ENCODE measurements at places on chromosomes 13 and 19. TPM values are rescaled to one million over a fixed set of nuclear protein-coding genes. Genes with fewer than 3 reads are reported as not detected.

C13orf46 gene
- not detected for total RNA-seq

KIR3DL2 gene
- not detected for total RNA-seq

FSD1 gene
- total RNA-seq, result 22.9 TPM

DNA sequence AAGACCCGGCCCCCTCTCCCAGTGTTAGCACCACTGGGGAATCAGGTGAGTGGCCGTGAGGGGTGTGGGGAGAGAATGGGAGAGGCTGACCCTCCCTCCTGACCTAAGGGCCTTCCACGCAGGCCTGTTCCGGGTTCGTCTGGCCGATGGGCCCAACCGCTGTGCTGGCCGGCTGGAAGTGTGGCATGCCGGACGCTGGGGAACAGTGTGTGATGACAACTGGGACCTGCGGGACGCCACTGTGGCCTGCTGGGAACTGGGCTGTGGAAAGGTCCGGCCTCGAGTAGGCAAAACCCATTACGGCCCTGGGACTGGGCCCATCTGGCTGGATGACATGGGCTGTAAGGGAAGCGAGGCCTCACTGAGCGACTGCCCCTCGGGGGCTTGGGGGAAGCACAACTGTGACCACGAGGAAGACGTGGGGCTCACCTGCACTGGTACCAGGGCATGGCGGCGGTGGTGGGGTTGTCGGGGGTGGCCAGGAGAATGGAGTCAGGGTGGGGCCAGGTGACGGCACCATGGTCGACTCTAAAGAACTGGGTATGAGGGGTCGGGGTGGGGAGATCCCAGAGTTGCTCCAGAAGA lies 12.2 kb downstream of the SSC5D start:
- no peak for DNase-seq

DNA sequence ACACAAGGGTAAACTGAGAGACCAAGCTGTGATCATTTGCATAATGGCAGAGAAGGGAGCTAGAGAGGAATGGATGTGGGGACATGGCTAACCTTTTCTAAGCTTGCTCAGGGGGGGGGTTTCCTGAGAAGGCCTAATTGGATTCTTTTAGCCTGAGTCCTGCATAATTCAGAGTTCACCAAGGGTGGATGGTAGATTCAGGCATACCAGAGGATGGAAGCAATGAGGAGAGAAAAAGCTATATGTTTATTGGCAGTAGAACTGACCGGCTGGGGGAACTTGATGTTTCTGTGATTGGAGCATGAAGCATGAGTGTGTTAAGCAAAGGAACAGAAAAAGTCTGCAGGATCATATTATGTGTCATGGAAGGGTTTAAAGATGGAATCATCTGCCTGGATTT lies 65.9 kb upstream of the KLF12 start:
- DNase-seq, result peak; percentile 20

CAPN12 gene
- total RNA-seq, result 0.51 TPM

CD22 gene
- total RNA-seq, result 0.23 TPM

- no peak for DNase-seq
These were observed 192.1 kb downstream of the TM9SF2 start for GRCh38 chr13:99693351-99693750.
